ENCODE measurements at places on chromosomes 1 and 21. TPM values are rescaled to one million over a fixed set of nuclear protein-coding genes. Genes with fewer than 3 reads are reported as not detected.

Gene SPRR2A
- not detected for total RNA-seq

Gene FCGR1A
- not detected for total RNA-seq

Gene CACNA1E
- total RNA-seq = not detected

Gene CBS
- 25.1 TPM for total RNA-seq

Gene EPHX1
- total RNA-seq = 51.0 TPM

- no peak overlapping the region for H3K4me3 ChIP-seq
- no peaks in the 10 kb centered on the region for H3K4me1 ChIP-seq
- no peaks in the 10 kb centered on the region for H3K36me3 ChIP-seq
- H3K27me3 ChIP-seq = no peaks in the 10 kb centered on the region
- DNase-seq = no peak
- H3K27ac ChIP-seq = no peak overlapping the region
Measured at GRCh38 chr1:157292302-157292701, 154.1 kb upstream of the ETV3 start.

DNA sequence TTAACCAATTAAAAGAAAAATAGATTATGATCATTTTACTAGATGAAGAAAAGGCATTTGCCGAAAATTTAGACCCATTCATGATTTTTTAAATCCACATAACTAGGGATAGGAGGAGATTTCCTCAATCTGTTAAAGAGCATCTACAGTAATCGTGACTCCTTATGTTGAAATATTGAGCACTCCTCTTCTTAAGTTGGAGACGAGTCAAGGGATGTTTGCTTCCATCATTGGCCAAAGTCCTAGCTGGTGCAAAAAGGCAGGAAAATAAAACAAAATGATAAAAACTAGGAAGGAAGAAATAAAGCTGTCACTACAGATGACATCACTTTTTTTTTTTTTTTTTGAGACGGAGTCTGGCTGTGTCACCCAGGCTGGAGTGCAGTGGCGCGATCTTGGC, 245.6 kb upstream of the KAZN start:
- no peak overlapping the region for H3K27ac ChIP-seq
- no peaks in the 10 kb centered on the region for H3K4me1 ChIP-seq
- no peak for DNase-seq

GRCh38 chr1:151165281-151165737, 393 bp downstream of the LYSMD1 start:
- H3K4me3 ChIP-seq = peak overlapping the region; percentile 60
- H3K27me3 ChIP-seq = no peaks in the 10 kb centered on the region
- DNase-seq = peak; percentile 78
- peaks cover 51% of the 10 kb centered on the region for H3K36me3 ChIP-seq
- peak overlapping the region; percentile 88 for H3K27ac ChIP-seq
- H3K4me1 ChIP-seq = peaks cover 42% of the 10 kb centered on the region

DNA sequence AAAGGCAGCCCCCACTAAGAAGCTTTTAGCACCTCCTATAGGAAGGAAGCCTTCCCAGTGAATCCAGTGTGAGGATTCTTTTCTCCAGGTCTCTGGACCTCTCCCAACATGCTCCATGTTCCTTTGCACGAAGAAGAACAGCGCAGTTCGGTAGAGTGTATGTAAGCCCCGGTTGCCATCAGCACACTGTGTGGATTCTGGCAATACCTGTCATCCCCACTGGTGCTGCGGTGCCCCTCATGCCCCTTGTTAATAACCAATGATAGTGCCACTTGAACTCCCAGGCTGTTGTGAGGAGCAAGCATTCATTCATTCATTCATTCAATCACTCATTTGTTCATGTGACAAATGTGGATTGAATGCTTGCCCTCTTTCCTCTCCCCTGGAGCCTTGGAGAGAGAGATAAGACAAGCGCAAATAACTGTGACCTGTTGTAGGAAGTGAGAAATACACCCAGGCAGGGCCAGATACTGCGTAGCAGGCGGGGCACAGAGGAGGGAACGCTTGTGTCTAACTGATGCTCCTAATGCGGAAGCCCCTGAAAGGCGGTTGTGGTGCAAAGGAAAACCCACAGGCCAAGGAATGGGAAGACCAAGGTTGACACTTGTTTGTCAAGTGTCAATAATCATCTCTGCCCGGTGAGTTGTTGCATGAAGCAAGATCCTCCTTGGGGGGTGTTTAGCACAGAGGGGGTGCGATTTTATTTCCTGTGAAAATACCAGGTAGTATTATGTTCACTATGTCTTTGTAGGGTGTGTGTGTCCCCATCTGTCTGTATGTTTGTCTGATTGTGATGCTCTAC, 9.8 kb downstream of the LGR6 start:
- no peak for DNase-seq
- H3K4me1 ChIP-seq = peaks cover 8% of the 10 kb centered on the region
- no peak overlapping the region for H3K27ac ChIP-seq
- H3K36me3 ChIP-seq = no peaks in the 10 kb centered on the region
- no peak overlapping the region for H3K4me3 ChIP-seq

GRCh38 chr1:40848530-40849189, 13.5 kb downstream of the CITED4 start:
- H3K27me3 ChIP-seq = no peaks in the 10 kb centered on the region
- H3K4me1 ChIP-seq = peaks cover 8% of the 10 kb centered on the region
- H3K27ac ChIP-seq = no peak overlapping the region
- no peaks in the 10 kb centered on the region for H3K36me3 ChIP-seq
- no peak overlapping the region for H3K4me3 ChIP-seq
- DNase-seq = peak; percentile 86

DNA sequence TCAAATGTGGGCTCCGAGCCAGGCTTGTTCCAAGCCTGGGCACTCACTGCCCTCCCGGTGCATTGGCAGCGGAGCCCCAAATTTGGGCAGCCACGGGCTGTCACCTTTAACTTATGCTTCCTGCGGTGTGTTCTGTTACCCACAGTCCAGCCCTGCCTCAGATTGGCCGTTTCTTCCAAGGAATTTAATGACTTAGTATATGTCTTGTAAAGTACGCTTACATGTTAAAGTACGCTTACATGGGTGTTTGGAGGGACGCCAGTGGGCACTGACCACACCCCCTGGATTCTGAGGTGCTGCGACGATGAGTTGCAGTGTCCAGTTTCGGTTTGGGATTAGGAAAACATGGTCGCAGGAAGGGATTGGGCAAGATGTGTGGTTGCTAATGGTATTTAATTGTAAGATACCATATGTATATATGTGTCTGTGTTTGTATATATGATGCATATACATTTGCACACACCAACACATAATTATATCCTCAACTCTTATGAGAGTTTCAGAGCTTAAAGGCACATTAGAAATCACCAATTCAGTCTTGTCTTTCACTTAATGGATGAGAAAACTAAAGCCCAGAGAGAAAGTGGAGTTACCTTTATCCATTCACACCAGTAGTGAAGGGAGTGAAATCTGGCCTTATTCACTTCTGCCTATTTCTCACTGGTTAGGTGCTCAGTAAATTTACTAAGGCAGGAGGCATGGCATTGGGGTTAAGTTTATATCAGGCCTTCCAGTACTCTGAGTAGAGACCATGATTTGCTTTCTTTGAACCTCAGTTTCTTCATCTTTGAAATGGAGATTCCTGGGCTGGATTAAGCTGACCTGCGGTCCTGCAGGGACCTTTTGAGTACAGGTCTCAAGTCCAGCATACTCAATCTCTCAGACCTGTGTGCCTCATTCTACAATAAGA, 1.0 kb downstream of the SMYD2 start:
- H3K4me3 ChIP-seq = peak overlapping the region; percentile 93
- no peaks in the 10 kb centered on the region for H3K27me3 ChIP-seq
- peak overlapping the region; percentile 92 for H3K27ac ChIP-seq
- no peaks in the 10 kb centered on the region for H3K36me3 ChIP-seq
- peaks cover 36% of the 10 kb centered on the region for H3K4me1 ChIP-seq

- H3K27me3 ChIP-seq = no peaks in the 10 kb centered on the region
- no peak overlapping the region for H3K27ac ChIP-seq
- H3K4me1 ChIP-seq = no peaks in the 10 kb centered on the region
- peaks cover 73% of the 10 kb centered on the region for H3K36me3 ChIP-seq
Measured at GRCh38 chr1:179860652-179861051, 17.0 kb downstream of the TOR1AIP2 start.

DNA sequence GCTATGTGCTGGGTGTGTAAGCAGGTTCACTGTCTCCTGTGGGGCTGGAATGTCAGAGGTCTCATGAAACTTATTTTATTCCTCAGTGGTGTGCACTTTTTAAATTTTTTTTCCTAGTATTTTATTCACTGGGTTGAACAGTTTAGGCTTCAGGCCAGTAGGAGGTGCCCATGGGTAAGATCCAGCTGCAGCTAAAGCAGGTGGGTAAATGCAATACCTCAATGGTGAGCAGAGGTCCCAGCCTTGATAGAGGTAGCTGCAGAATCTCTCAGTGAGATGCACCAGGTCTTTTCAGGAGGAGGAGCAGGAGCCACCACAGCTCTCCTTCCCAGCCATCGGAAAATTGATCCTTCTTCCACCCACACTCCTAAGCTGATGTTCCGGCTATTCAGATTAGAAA, 12.6 kb upstream of the OR6N2 start:
- H3K36me3 ChIP-seq = no peaks in the 10 kb centered on the region
- DNase-seq = no peak
- H3K27ac ChIP-seq = no peak overlapping the region
- H3K4me3 ChIP-seq = no peak overlapping the region
- no peaks in the 10 kb centered on the region for H3K4me1 ChIP-seq

- H3K36me3 ChIP-seq = no peaks in the 10 kb centered on the region
- DNase-seq = no peak
- H3K4me1 ChIP-seq = no peaks in the 10 kb centered on the region
- no peak overlapping the region for H3K4me3 ChIP-seq
Measured at GRCh38 chr1:205398586-205398985, 23.3 kb downstream of the LEMD1 start.

GRCh38 chr1:26353210-26353859, 595 bp downstream of the CRYBG2 start:
- peaks cover 11% of the 10 kb centered on the region for H3K4me1 ChIP-seq
- H3K27me3 ChIP-seq = no peaks in the 10 kb centered on the region
- no peaks in the 10 kb centered on the region for H3K36me3 ChIP-seq
- no peak for DNase-seq

DNA sequence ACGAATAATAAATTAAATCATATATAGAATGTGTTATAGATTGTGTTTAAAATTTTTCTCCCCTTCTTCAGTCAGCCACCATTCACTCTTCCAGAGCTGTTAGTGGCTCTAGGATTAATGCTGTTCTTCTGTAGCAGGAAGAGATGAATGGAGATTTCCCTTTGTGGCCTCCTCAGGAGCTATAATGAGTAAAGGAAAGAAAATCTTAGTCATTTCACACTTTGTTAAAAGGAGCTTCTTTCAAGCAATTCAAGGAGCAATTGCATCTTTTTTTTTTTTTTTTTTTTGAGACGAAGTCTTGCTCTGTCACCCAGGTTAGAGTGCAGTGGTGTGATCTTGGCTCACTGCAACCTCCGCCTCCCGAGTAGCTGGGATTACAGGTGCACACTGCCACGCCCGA, 23.7 kb upstream of the TMCO2 start:
- no peaks in the 10 kb centered on the region for H3K27me3 ChIP-seq
- H3K36me3 ChIP-seq = peaks cover 60% of the 10 kb centered on the region
- no peak for DNase-seq
- H3K4me1 ChIP-seq = no peaks in the 10 kb centered on the region

- peaks cover 8% of the 10 kb centered on the region for H3K4me1 ChIP-seq
- no peaks in the 10 kb centered on the region for H3K27me3 ChIP-seq
- DNase-seq = no peak
Measured at GRCh38 chr21:43696214-43696613, 22.7 kb upstream of the PDXK start.

GRCh38 chr1:47662068-47662467, 224.2 kb downstream of the FOXD2 start:
- no peak overlapping the region for H3K4me3 ChIP-seq
- DNase-seq = no peak
- no peak overlapping the region for H3K27ac ChIP-seq
- no peaks in the 10 kb centered on the region for H3K36me3 ChIP-seq
- no peaks in the 10 kb centered on the region for H3K4me1 ChIP-seq

DNA sequence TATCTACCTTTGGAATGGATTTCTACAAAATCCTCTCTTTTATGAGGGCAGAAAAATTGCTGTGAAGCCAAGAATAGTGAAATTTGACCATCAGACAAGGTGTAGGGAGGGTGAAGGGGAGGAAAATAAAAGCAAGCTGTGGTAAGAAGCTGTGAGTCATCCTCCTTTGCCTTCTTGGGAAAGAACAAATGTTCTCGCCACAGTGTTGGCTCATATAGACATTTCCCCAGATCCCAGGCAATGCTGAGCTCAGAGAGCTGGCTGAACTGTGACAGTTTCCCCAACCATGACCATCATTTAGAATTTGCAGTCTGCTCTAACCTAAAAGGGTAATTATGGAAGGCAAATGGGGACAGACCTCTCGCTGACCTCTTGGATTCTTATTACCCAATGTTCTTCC, 235.4 kb downstream of the PBX1 start:
- no peaks in the 10 kb centered on the region for H3K4me1 ChIP-seq
- no peak for DNase-seq
- H3K27me3 ChIP-seq = no peaks in the 10 kb centered on the region
- H3K4me3 ChIP-seq = no peak overlapping the region
- no peaks in the 10 kb centered on the region for H3K36me3 ChIP-seq

DNA sequence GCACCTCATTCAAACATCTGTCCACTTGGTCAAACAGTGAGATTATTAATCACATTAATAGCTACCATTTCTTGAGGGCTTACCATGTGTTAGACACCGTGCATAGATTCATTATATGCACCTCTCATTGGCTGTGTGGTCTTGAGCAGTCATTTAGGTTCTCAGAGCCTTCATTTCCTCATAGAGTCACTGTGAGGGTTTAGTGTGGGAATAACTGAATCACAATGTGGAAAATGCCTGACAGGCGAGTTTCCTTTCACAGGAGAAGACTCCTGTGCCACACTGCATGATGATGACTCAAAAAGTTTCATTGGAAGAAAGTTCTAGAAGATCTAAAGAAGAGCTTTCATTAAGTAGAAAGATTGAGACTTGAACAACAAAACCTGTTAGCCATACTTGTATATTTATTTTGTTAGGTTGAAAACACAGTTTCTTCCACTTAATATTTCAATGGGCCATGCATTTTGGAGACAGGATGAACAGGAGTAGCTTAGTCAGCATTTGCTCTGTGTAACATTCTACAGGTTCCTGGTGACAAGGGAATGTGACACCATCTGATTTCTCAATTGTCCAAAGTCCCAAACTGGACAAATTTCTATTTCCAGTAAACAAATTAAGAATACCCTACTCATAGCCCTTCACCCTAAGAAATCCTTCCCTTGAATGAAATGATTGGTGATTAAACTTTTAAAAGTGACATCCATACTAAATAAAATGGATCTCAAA, 45.7 kb downstream of the FYB2 start:
- no peak for DNase-seq
- no peak overlapping the region for H3K27ac ChIP-seq
- no peak overlapping the region for H3K4me3 ChIP-seq

DNA sequence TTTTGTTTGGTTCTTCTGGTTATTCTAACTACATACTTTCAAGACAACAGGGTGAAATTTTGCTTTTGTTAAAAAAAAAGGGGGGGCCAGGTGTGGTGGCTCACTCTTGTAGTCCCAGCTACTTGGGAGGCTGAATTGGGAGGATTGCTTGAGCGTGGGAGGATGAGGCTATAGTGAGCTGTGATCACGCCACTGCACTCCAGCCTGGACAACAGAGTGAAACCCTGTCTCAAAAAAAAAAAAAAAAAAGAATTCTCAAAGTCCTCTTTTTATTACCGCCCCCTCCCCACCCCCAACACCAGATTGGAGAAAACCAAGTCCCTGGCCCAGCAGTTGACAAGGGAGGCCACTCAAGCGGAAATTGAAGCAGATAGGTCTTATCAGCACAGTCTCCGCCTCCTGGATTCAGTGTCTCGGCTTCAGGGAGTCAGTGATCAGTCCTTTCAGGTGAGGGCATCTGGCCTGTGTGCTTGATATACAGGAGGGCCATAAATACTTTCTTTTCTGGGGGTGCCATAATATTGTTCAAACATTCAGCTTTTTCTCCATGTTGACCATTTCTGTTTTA, 50.2 kb downstream of the LAMC2 start:
- no peak overlapping the region for H3K4me3 ChIP-seq
- no peaks in the 10 kb centered on the region for H3K27me3 ChIP-seq
- peaks cover 17% of the 10 kb centered on the region for H3K4me1 ChIP-seq
- no peak overlapping the region for H3K27ac ChIP-seq
